ENCODE measurements at places on chromosomes 4 and X.
A peak's percentile ranks its signal among the peaks of the same experiment; 100 is the strongest.

DNA sequence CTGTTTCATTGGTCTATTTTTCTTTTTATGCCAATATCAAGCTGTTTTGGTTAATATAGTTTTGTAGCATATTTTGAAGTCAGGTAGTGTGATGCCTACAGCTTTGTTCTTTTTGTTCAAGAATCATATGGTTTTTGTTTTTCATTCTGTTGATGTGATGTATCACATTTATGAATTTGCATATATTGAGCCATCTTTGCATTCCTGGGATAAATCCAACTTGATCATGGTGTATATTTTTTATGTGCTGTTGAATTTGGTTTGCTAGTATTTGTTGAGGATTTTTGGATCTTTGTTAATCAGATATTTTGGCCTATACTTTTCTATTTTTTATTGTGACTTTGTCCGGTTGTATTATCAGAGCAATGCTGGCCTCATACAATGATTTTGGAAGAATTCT is 74.8 kb downstream of the GPAT3 start:
- no peak for DNase-seq

- DNase-seq = no peak
Observed at GRCh38 chrX:47187106-47187677, 6.4 kb upstream of the UBA1 start.

- no peak for DNase-seq
Observed at GRCh38 chrX:130030826-130031225, 48.4 kb downstream of the BCORL1 start.

GRCh38 chr4:95984081-95984480 is 144.2 kb downstream of the PDHA2 start:
- no peak for DNase-seq

GRCh38 chrX:39952989-39953388 is 144.8 kb downstream of the BCOR start:
- DNase-seq = no peak

DNA sequence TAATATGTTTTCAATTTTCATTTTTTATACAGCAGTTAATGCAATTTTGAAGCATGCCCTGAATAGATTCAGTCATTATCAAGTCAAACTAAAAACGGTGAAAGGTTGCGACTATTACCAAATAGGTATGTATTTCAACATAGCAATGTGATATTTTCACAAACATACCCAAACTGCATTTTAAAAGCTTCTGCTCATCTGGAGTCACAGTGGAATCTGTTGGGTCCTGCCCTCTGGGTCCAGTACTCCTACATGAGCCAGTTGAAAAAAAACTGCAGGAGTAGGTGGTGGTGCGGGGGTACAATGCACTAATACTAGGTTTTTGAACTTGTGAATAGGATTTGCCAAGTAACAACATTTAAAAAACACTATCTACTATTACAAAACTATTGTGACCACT is 938 bp downstream of the GPR34 start:
- no peak for DNase-seq

DNA sequence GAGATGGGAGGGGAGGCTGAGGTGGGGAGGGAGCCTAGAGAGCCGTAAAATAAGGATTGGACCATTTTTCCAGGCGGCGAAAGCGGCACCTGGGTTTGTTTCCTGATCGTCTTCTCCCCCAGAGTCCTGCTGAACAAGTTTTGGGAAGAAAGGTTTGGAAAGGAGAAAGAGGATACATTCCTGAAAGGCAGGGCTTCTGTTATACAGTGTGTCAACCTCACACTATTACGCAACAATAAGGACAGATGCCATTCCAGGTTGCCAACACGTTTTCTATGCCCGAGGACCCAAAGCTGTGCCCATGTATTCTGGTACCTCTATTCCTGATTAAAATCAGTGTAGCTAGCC is 658 bp downstream of the SCOC start:
- no peak for DNase-seq

DNA sequence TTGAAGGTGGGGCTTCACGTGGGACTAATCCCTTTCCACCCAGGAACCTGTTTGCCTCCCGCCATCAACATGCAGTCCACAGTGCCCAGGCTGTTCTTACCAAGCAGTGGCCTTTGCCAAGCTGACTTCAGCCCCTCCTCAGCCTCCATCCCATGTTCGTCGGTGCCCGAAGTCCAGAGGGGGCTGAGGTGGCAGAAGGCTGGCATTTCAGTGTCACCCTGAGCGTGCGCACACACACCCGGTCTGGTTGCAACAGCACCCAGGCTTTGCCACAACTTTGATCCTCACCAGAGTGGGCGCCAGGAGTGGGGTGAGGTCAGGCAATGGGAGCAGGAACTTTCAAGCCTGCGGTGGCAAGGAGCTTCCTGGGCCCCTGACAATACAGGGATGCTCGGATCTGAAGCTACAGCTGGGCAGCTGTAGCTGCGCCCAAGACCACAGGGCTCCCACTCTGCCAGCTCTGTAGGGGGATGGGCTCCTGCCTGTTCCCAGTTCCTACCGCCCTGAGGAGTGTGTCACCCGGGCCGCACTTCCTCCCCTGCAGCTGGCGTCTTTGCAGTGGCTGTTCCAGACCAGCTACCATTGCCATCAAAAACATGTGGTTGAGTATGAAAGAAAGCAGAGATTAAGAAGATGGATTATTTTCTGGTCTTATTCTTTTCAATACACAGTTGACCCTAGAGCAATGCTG is 428.0 kb downstream of the EPHA5 start:
- DNase-seq = no peak

DNA sequence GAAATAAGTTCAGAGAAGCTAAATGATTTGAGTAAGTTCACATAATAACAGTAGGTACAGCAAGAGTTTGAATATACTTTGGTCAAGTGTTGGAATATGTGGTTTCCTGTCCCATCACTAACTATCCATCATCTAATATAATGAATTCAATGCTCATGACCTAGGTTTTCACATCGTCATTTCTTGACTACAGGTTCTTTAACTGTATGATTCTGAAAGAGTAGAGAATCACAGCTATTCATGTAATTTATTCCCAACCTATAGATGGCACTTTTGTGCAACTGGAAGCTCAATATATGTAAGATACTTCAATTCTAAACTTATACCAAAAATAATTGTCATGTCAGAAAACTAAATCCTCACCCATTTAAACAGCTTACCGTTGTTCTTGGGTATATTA is 53.1 kb downstream of the TIGD2 start:
- DNase-seq = peak; percentile 18

GRCh38 chrX:77528034-77528433 is 80.8 kb downstream of the FGF16 start:
- no peak for DNase-seq

DNA sequence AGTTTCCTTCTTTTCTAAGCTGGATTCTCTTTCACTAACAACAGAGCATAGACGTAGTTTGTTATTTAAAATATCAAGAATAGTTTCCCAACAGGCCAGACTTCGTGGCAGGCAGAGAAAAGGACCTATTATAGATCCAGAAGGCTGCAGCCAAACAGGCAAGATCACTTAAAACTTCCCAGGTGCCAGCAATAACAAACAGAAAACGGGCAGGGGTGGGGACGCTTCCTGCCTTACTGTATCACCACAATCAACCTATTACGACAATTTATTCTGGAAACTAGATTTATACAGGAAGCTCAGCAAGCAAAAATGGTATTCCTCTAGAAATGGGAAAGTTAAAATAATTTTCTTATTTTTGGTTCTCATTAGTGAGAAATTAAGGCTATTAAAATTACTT is 22.1 kb downstream of the RWDD4 start:
- DNase-seq = no peak

DNA sequence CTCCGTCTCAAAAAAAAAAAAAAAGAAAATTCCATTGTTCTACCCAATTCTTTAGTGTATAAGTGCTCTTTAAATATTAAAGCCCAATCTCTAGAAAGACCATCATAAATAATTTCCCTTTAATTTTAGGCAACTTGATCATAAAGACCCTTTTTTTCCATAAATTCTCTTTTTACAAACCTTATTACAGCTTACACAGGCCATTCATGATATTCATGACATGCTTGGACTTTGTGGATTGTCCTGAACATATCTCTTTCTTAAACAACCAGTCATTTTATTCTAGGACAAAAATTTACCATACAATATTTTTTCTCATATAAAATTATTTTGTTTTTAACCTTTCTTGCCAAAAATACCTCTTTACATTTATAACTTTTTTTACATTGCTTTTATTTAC is 30.5 kb downstream of the TLR8 start:
- DNase-seq = no peak

DNA sequence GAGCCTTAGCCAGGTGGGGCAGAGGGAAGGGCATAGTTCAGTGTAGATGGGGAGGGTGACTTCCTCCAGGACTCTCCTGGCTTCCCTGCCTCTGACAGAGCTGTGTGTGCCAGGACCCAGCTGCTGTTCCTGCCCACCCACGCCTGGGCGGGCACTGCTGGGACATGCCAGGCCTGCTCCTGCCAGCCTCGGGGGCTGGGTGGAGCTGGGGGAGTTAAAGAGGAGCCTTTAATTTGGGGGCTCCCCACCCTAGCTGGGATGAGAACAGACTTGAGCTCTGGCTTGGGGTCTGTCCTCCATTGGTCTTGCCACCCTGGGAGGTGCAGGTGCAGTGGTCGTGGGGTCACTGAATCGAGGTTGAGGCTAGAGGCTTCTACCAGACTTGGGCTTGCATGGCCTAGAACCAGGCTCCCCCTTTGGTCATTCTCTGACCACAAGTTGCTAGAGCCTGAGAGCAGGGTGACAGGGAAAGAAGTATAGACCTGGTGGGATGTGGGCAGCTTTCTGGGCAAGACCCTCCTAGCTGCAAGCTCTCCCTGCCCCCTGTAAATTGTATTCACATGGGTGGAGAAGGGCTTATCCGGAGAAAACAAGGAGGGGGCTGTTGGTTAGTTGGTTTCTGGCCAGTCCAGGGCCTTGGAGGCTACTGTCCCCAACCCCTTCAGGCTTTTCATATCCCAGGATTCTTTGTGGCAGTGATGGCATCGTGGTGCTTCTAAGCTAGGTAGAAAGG is 5.7 kb downstream of the EFNB1 start:
- no peak for DNase-seq

- no peak for DNase-seq
Observed at GRCh38 chr4:32032136-32032672, 1312.0 kb downstream of the PCDH7 start.

DNA sequence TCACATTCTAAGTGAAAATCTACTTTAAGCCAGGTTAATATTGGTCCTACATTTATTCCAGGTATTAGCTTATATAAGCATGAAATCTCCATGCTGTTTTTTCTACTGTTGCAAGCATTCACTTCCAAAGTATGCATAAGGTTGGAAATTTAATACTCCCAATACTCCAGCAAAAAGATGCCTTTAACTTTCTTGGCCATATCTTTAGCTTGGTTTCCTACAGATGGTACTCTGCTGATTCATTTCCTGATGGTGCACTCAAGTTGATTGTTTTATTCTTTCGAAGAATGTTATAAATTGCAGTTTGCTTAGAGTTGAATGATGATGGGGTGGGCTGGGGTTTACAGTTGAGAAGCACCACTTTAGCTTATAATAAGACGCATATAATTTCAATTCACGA is 330.2 kb downstream of the PTTG2 start:
- no peak for DNase-seq

DNA sequence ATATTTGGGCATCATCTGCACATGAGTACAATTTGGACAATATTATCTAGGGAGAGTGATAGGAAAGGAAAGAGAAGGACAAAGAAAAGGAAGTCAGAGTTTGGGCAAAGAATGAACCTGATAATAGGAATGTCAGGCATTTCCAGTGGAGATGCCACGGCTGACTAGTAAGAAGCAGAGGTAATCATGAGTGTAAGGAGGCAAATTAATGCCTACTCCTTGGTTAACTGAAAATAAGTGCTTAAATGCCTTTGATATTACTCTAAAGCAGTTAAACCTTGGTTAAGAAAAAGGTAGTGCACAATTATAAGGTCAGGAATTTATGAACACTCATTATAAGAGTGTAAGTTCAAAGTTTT is 99.2 kb upstream of the DDIT4L start:
- no peak for DNase-seq

DNA sequence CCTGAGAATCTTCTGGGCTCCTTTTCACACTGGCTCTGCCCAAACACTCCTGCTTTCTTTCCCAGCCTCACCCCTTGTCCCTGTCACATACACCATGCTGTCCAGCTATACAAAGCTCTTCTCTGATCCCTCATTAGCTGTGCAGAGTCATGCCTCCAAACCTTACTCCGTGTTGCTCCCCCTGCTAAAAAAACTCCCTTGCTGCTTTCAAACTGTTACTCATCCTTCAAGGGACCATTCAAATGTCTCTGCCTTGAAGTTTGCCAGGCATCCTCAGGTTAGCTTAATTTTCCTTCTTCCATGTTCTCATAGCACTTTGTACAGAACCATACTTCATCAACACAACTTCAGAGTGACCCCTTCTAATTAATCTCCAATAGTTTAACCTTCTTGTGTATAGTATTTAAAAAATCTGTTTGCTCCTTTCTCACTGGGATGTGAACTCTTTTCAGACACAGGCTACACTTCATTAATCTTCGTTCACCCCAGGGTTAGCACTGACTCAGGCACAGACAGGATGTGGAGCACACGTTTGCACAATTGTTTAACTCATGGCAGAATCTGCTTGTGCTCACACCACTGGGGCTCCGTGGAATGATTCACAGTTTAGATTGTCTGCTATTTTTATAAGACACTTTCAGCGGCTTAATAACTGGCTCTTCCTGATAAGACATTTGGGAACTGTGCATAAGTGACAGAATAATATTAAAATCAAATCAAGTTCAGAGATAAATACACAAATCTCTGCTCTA is 21.4 kb upstream of the SEL1L3 start:
- no peak for DNase-seq

DNA sequence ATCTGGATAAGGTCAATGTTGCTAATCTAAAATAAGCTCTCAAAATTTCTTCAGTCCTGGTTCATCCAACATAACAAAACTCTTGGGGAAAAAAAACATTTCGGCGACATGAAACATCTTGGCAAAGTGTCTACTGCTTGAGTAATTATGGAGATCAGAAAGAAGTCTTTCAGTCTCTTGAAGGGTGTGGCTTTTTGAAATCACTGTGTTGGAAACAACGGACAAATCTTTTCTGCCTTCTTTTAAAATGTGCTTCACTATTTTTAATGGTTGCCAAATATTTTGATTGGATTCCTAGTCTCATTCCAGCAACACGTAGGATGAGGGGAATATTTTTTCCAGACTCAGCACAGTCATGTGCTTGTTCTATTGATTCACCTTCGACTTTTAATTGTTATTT is 138.6 kb downstream of the KLHL8 start:
- DNase-seq = no peak

- no peak for DNase-seq
Observed at GRCh38 chr4:164467493-164467892, 286.4 kb upstream of the SMIM31 start.

- DNase-seq = no peak
Observed at GRCh38 chr4:53199356-53199755, 166.5 kb downstream of the SCFD2 start.

- DNase-seq = no peak
Observed at GRCh38 chr4:181693517-181693916, 549.7 kb upstream of the TENM3 start.
